ENCODE measurements at places on chromosomes 4 and X. TPM values are rescaled to one million over a fixed set of nuclear protein-coding genes. Genes with fewer than 3 reads are reported as not detected.

DKC1 gene
- 54.4 TPM for total RNA-seq

SOX3 gene
- total RNA-seq: not detected

SHISA3 gene
- not detected for total RNA-seq

CD99 gene
- total RNA-seq: 164 TPM

EMCN gene
- not detected for total RNA-seq

FAT1 gene
- 88.9 TPM for total RNA-seq

GNRHR gene
- total RNA-seq: not detected

GPR34 gene
- total RNA-seq: not detected

GAGE12J gene
- 37.1 TPM for total RNA-seq

TKTL2 gene
- total RNA-seq: not detected

ADH1A gene
- total RNA-seq: not detected

SSX2 gene
- total RNA-seq: not detected

SATL1 gene
- total RNA-seq: not detected

NXF2 gene
- not detected for total RNA-seq

ZDHHC15 gene
- not detected for total RNA-seq

MID1 gene
- total RNA-seq: 35.0 TPM

HERC6 gene
- 2.8 TPM for total RNA-seq

PDE6B gene
- total RNA-seq: not detected

TMEM47 gene
- 0.16 TPM for total RNA-seq

KCNIP4 gene
- total RNA-seq: 0.08 TPM

EVC gene
- 9.1 TPM for total RNA-seq

SCML2 gene
- total RNA-seq: 3.4 TPM

TREX2 gene
- 0.40 TPM for total RNA-seq

RNF175 gene
- 0.83 TPM for total RNA-seq

ARHGEF38 gene
- total RNA-seq: not detected

PTTG2 gene
- not detected for total RNA-seq

CWH43 gene
- not detected for total RNA-seq
